Fibroblast of skin of left biceps (primary cell): ENCODE measurements at places on chromosomes 11 and 22.
A peak's percentile ranks its signal among the peaks of the same experiment; 100 is the strongest.

DNA sequence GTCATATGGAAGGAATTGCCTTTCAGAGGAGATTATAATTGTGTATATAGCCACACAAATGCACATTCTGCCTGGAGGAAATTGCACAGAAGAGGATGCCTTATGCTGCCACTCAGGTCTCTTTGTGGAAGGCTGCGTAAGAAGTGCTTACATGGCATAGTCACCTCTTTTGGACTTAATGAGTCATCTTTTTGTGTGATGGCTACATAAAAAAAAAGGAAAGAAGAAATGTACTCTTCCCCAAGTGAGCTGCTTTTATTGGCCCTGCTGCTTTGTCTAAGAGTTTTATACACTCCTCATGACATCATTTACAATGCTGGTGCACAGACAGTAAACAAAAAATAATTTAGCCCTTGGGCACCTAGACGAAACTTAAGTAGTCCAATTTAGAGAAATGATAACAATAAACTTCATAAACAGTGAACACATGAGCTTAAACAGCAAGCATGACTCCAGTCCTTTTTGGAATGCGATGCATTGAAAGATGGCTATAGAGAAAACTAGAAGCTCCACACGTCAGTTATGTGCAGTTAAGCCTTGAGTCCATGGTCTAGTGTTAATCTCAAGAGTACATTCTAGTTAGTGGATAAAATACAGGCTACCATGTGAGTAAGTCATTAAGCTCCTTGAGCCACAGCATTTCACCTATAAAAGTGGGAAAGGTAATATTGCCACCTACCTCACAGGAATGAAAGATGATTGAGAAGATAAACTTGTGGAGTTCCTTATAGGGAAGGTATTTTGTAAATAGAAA is 12.0 kb downstream of the CSTPP1 start:
- peak; percentile 21 for DNase-seq

DNA sequence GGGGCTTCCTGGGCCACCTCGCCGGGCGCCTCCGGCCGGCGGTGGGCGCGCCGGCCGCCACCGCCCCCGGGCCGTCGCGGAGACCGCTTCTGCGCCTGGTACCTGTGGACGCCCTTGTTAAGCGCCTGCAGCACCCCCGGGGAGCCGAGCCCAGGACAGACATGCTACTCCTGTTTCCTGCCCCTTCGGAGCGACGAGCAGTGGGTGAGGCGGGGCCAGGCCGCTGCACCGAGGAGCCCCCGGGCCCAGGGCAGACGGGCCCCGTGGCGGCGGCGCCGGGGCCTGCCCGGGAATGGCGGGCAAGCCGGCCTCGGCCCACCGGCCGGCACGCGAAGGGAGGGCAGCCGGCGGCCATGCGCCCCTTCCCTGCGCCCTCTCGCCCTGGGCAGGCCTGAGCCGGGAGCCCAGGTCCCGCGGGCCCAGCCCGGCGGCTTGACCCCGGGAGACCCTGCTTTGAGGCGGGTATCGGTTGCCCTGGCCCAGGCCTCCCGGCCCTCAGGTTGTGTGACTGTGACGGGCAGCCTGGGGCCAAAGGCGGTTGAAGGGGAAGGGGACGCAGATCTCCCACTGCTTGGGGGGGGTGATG is 789 bp upstream of the KDM2A start:
- no peak for DNase-seq

DNA sequence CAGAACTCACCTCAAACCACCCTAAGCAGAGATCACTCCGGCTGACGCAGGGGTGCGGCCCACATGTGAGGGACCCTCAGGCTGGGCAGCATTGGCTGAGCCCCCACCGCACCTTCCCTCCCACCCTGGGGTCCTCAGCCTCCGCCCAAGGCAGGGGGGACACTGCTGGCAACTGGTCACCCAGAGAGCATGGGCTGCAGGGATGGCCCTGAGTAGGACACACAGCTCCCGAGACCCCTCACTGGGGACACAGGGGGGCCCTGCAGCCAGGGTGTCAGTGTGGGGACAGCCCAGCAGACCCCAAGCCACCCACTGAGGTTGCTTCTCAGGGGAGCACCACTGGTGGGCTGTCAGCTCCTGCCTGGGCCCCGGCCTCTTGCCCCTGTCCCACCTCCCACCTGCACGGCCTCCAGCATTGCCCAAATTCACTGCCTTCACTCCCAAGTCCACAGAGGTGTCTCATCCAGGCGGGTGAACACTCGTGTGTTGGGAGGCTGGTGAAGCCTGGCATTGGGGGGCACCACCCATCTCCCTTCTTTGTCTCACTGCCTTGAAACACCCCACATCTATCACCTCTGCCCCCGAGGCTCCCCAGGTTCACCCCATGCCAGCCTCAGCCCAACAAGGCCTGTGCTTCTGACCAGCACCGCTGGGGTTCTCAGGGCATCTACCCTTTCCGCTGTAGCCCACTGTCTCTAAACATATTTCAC is 4.7 kb downstream of the C11orf21 start:
- DNase-seq: no peak

DNA sequence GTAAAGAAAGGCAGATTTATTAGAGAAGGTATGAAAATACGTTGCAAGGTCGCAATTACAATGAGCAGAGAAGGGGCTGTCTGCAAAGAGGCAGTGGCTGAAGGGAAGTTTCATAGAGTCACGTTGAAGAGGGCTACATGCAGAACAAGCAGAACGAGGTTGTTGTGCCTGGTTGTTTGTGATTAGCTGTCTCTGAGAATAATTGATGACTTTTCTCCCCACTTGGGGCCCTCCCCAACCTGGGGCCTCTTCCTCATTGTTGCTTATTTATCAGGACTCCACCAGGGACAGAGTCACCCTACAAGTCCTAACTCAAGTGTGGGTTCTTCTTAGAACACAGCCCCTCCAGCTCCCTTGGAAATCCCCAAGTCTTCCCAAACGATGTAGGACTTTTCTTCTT is 29.1 kb downstream of the CSF2RB start:
- DNase-seq: no peak

DNA sequence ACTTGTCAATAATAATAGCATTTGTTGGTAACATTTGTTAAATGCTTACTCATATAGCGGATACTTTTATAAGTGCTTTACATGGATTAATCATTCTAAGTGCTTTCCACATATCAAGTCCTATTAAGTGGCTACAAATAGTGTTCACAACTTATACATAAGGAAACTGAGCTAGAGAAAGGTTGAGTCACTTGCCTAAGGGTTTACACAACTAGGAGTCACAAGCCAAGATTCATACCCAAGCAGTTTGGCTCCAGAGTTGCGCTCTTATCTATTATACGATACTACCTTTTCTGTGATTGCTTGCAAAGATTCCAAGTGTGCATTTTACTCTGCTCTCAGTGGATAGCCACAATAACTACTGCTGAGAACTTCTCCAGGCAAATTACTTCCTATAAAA is 215.9 kb upstream of the CCDC90B start:
- no peak for DNase-seq

DNA sequence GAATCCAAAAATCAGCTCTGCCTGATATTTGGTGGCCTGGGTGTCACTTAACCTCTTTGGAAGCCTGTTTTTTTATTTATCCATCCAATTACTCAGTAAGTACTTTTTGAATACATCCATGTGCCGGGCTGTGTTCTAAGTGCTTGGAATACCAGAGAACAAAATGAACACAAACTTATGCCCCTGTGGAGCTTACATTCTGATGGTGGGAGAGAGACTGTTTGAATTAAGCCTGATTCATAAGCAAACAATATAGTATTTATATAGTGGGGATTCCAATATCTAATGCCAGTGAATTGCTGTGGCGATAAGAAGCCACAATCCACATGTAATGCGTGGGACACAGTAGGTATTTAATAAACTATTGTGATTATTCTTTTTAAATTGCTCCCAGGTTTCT is 19.4 kb downstream of the KCNJ5 start:
- no peak for DNase-seq

GRCh38 chr11:86610559-86611341 is 61.7 kb downstream of the ME3 start:
- no peak for DNase-seq

DNA sequence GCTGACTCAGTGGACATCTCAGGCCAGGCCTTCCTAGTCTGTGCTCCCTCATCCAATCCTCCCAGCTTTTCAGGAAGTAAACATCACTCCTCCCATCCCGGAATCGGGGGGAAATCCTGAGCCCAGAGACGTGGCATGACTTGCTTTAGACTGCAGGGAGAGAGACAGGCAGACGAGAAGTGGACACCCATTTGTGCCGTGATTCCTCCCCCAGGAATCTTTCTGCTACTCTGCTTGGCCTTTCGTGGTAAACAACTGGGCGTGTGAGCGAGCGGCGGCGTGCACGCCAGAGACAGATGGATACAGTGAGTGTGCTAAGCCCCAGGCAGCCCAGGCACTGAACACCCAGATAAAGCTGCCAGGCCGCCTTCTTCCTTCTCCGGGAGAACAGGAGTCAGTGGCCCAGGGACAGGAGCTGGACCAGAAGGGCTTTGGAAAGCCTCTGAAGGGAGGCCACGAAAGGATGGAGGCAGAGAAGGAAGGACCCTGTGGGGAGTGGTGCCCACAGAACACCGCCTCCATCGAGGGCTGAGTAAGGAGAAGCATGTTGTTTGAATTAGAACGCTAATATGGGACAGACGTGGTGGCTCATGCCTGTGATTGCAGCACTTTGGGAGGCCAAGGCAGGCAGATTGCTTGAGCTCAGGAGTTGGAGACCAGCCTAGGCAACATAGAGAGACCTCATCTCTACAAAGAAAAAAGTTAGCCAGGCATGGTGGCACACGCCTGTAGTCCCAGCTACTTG is 53.0 kb upstream of the PRR5 start:
- DNase-seq: peak; percentile 80

GRCh38 chr11:57785072-57785471 is 23.5 kb downstream of the CTNND1 start:
- no peak for DNase-seq

DNA sequence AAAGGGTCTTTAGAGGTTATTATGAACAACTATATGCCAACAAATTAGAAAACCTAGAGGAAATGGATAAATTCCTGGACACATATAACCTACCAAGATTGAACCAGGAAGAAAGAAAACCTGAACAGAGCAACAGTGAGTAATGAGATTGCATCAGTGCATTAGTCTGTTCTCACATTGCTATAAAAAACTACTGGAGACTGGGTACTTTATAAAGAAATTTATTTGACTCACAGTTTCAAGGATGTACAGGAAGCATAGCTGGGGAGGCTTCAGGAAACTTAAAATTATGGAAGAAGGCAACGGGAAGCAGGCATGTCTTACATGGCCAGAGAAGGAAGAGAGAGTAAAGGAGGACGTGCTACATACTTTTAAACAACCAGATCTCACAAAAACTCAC is 70.8 kb upstream of the GNAZ start:
- DNase-seq: no peak

DNA sequence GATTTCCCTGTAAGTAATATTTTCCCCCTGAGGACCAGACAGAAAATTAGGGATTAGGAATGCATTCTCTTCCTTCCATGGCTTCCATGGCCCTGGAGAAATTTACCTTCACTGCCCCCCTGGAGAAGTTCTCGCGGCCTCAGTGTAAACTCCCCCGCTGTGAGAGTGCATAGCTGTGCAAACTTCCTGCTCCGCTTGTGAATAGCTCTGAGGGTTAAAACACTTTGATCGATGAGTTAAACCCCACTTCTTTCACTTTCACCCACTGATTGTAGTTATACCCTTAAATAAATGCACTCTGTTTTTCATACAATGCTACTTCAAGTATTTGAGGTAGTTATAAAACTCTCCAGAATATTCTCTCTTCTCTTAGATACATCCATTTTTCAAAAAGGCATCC is 190.8 kb downstream of the DSCAML1 start:
- no peak for DNase-seq

GRCh38 chr11:27571154-27571810 is 64.7 kb upstream of the LIN7C start:
- peak; percentile 54 for DNase-seq

- no peak for DNase-seq
Measured at GRCh38 chr11:111843661-111844060, 27.7 kb downstream of the ALG9 start.

- DNase-seq: no peak
Measured at GRCh38 chr22:46732513-46732912, 5.5 kb downstream of the CERK start.

- DNase-seq: no peak
Measured at GRCh38 chr11:64196626-64197025, 9.9 kb upstream of the FERMT3 start.

DNA sequence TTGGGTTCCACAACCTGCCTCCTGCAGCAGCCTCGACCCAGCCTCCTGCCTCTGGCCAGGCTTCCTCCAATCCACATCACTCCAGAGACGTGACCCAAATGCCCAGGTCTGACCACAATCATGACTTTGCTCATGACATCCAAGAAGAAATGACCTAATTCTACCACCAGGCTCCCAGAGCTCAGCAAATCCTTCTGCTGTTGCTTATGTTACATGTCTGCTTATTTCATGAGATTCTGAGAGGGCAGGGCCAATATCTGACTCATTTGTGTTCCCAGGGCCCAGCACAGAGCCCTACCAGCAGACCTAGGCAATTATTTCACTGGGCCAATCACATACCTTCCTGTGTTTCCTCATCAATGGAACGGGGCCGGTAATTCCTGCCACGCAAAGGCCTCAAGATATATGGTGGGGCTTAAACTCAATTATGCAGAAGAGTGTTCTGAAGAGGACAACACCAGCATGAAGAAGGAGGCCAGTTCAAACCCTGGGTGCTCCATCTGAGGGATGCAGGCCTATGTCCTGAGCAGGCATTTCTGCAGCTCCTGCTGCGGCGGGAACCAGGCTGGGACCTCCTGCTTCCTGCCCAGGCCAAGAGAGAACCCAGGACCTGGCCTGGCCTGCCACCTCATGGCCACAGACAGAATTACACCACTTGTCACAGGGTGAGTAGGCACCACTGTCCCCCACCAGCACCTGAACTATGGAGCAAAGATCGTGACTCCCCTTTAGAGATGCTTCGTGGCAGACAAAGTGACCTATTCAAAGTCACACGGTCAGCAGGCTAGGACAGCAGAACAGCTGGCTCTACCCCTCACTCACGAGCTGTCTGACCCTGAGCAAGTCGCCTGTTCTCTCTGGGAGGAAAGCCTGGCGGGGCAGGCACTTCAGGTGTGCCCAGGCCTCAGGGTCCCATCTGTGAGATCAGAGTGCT is 5.9 kb downstream of the CENPM start:
- peak; percentile 37 for DNase-seq

- no peak for DNase-seq
Measured at GRCh38 chr11:97019754-97020153, 629.9 kb downstream of the JRKL start.

DNA sequence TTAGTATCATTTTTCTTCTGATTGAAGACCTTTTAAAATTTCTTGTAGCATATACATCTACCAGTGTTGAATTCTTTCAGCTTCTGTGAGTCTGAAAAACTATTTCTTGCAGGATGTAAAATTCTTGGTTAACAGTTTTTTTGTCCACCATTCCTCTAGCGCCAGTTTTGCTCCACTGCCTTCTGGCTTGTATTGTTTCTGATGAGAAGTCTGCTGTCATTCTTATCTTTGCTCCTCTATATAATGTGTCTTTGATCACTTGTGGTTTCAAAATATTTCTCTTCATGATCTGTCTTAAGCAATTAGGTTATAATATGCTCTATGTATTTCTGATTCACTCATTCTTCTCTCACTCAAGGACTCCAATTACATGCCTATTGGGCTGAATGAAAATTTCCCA is 152.3 kb downstream of the INSC start:
- DNase-seq: no peak

GRCh38 chr11:111476956-111477355 is 35.2 kb downstream of the BTG4 start:
- DNase-seq: no peak
